ENCODE measurements at places on chromosomes 6 and 20.

DNA sequence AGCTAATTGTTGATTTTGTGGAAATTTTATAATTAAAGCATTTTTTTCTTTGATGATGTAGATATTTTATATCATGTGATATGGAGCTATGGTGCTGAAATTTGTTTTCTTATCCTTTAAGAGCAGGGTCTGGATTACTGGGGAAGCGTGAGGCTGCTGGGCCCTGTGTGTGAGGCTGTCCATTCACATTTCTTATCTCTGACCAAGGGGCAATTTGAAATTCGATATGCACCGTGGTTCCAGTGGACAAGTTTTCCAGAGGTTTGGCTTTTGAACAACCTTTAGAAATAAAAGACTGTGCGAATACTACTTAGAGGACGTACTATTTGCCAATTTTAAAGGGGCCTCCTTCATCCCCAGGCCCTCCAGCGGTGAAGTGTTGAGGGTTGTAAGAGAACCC, 3.7 kb downstream of the ERMARD start:
- DNase-seq: no peak

- DNase-seq: no peak
Observed at GRCh38 chr6:24272553-24272952, 85.3 kb downstream of the DCDC2 start.

- no peak for DNase-seq
Observed at GRCh38 chr6:56689663-56690062, 47.0 kb upstream of the DST start.

DNA sequence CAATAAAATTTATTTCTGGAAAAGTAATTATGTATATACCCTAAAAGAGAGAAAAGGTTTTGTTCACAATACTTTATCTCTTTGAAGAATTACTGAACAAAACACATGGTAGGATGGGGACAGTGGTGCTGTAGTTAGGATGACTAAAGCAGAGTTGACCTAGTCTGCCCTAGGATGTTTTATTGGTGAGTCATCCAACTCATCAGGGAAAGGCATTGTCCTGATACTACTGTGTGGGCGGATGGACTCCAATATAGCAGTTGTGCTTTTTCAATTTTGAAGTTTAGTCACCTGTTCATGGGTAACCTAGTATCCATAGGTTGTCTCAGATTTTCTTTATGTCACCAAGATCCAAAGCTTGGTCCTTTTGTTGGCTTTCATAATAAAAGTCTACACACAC, 53.3 kb upstream of the EYS start:
- DNase-seq: no peak

Measured in GM12865 (cell line).